NK-92 treated with Interleukin-12 subunit alpha and Interleukin-12 subunit beta, amount 100 ng/mL, for 24 hours (cell line): ENCODE measurements at places on chromosomes 7 and 10.

DNA sequence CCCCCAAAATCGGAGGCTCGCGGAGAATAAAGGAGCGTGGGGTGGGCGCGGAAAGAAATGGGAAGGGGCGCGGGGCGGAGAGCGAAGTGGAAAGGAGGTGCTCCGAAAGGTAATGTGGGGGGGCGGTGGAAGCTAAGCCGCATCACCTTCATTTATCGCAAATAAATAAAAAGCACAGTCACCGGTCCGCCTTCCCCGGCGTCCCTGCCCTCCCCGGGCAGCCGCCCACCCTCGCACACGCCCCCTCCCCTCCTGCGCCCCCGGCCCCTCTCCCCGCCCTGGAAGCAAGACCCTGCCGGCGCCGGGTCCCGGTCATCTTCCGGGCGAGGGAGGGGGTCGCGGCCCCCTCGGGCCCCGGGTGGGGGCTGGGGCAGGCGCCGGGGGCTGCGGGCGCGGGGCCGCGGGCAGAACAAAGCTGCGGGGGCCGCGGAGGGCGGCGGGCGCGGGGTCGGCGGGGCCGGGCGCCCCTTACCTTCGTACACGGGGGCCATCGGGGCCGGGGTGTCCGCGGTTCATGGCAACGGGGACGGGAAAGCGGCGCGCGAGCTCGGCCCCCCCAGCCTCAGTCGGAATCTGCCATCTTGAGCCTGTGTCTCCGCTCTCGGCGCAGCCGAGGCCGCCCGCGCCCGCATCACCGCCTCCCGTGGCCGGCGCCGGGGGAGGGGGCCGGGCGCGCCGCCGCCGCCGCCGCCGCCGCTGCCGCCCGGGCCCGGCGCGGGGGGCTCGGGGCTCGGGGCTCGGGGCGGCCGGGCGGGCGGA is 486 bp downstream of the HIPK2 start:
- DNase-seq: no peak

DNA sequence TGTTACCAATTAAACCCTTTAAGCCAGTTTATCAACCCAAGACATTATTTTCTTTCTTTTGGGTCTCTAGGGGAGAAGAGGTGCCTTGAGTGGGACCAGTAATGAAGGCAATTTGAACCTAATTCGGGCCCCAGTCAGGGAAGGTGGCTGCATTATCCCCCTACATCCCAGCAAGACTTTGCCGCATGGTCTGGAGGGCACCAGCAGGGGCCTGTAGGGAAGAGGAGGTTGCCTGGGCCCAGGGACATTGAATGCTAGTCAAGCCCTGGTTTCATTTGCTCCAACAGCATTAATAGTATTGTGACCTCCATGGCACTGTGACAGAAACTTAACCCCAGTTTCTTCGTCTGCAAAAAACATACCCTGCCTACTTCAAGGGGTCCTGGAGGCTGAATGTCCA is 108.8 kb downstream of the CUX1 start:
- DNase-seq: no peak

DNA sequence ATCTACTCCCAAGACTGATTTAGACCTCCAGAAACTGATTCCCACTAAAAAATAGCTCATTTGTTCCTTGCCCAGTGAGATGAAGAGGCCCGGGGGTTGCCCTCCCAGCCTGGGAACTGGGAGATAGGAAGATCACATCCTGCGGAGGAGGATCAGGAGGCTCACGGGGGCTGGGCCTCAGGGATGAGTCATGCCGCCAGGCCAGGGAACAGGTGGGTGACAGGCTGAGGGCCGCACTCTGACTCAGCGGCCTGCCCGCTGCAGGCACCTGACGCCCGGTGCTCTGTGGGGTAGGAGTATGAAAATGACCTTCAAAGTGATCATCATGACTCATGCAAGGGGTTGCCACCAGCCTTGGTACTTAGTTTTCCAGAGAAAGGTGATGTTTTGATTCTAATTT is 104.5 kb upstream of the ZPBP start:
- DNase-seq: no peak

DNA sequence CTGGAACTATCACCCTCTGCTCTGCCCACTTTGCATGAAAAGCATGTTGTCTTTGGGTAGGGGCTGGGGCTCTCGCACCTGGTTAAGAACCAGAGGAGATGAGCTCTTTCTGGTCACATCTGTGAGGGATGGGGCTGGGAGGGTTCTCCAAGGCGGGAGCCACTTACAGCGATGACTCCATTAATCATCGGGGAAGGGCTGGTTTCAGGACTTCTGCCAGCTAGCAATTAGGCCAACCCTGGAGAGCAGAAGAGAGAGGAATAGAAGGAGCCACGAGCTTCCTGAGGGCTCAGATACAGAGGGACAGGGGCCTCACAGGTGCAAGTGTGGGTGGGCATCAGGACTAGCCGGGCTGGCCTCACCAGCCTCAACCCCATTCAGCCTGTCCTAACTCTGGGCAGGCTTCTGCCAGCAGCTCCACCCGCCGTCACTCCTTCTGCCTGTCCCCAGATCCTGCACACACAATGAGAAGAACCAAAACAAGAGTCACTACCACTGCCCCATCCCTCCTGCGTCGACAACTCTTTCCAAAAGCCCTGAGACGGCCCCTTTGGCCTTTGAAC is 8.4 kb downstream of the AQP1 start:
- no peak for DNase-seq

DNA sequence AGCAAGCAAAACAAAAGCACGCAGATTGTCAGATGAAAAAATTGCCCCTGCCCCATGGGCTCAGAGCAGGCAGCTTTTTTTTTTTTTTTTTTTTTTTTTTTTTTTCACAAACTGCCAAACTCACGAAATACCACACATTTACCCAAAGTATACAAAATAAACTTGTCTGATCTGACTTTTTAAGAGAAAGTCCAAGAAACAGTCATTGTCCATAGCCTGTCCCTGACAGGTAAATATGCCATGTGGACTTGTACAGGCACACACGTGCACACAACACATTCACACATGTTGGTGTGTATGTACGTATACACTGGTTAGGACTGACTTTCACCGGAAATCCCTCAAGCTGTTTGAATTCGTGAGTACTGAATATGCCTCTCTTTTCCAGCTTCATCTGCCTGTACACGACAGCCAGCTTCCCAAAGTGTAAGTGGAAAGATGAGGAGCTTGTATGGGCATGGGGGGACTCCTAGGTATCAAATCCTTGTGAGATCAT is 929 bp upstream of the HGF start:
- no peak for DNase-seq

GRCh38 chr10:52649511-52649910 is 123.1 kb downstream of the MBL2 start:
- DNase-seq: no peak

GRCh38 chr10:32326119-32326518 is 20.8 kb downstream of the EPC1 start:
- no peak for DNase-seq

DNA sequence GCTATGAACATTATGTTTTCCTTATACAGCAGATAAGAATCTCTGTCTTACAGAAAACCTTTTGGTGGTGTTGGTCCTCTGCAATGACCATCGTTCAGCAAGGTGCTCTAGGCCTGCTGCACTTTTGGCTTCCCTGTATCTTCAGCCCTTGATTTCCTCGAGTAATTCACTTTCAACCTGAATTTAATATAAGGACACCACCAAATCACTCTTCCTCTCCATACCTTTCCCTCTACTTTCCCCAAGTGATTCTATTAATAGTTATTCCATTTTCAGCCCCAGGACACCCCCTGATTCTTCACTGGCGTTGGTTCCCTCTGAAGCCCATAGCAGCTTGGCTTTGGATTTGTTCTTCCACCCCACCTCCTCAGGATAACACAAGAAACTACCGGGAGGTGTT is 72.2 kb downstream of the EZH2 start:
- no peak for DNase-seq

GRCh38 chr10:35019041-35020024 is 70.8 kb downstream of the CUL2 start:
- no peak for DNase-seq

DNA sequence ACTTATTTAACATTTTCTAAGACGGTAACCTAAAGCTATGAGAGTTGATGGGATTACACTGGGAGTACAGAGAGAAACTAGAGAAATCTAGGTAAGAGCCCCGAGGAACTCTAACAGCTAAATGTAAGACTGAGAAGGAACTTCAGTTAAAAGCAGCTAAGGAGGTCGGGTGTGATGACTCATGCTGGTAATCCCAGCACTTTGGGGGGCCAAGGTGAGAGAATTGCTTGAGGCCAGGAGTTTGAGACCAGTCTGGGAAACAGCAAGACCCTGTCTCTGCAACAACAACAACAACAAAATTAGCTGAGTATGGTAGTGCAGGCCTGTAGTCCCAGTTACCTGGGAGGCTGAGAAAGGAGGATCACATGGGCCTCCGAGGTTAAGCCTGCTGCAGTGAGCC is 24.0 kb downstream of the FRA10AC1 start:
- no peak for DNase-seq

DNA sequence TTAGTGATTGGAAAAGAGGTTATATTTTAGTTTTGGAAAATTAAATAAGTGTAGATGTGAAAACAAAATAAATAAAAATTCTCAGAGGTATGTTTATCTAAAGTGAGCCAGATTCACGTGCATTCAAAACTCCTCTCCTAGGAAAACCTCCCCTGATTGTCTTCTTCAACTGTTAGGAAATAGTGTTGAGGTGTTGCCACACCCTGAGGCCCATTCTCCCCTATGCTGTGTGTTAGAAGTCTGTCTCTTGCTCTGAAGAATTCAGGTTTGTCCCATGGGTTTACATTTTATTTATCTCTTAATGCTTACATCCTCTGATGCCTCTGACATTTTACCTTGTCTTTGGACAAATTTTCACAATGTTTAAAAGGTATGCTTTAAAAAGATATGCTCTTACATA is 40.3 kb downstream of the PTPRE start:
- no peak for DNase-seq

DNA sequence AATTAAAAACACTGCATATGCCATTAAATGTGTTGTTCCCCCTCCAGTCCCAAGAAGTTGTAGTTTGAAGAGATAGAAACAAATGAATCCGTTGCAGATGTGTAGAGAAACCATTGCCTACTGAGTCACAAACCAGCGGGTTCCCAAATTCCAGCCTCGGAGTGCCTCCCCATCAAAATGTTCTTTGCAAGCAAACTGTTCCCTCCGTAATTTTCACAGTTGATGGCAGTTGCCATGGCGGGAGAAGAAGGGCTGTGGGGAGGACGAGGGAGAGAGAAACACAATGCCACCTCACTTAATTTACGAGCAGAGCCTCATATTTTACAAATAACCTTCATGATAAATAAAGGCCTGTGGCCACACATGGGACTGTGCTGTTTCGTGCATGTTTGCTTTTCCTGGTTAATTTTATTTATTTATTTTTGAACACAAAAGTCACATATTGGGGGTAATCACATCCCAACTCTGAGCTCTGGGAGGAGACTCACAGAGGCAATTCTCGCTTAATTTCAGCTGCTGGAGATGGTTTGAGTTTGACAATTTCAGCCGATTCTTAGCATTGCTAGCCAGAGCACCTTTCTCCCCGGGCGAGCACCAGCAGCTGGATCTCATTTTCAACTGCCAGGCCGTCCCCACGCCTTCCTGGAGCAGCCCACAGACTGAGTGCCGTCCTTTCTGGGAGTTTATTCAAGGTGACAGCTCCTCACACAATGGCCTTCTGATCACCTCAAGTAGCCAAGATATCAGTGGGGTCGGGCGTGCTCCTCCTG is 1084.2 kb downstream of the KCNMA1 start:
- no peak for DNase-seq

DNA sequence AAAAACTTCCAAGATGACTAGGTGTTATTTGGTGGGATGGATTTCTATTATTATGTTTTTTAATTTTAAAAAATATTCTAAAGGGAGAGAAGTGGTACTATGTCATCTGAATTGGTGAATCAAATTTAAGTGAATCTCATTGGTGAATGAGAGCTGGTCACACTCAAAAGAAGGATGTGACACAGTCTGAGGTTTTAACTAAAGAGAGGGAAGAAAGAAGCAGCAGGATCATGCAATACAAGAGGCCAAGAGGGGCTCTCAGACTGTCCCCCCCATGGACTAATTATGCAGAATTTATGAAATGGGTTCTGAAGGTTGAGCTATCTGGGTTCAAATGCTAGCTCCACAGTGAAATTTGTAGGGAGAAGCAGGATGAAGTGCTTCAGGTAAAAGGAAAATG is 16.2 kb downstream of the MACC1 start:
- DNase-seq: no peak

- no peak for DNase-seq
Observed at GRCh38 chr7:49579408-49579807, 194.0 kb upstream of the VWC2 start.

GRCh38 chr10:85284778-85285770 is 956.7 kb downstream of the CCSER2 start:
- DNase-seq: no peak

DNA sequence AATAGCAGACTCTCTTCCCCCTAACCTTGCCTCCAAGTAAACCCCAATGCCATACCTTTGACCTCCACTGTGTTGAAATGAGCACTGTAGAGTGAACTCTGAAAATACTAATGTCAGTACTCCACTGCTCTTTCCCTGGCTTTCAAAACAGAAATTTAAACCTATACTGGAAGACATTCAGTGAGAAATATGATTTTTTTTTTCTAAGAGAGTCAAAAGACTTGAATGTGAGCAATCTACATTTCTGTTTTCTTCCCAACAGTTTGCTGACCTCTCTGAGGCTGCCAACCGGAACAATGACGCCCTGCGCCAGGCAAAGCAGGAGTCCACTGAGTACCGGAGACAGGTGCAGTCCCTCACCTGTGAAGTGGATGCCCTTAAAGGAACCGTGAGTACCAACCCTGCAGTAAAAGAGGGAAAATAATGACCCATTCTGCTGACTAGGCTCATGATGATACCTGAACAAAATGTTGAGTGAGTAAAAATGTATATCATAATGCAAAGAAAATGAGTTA is 6.4 kb downstream of the VIM start:
- no peak for DNase-seq

- no peak for DNase-seq
Observed at GRCh38 chr7:88985295-88985694, 189.8 kb upstream of the TEX47 start.

- no peak for DNase-seq
Observed at GRCh38 chr10:73088304-73088703, 8.4 kb downstream of the P4HA1 start.

DNA sequence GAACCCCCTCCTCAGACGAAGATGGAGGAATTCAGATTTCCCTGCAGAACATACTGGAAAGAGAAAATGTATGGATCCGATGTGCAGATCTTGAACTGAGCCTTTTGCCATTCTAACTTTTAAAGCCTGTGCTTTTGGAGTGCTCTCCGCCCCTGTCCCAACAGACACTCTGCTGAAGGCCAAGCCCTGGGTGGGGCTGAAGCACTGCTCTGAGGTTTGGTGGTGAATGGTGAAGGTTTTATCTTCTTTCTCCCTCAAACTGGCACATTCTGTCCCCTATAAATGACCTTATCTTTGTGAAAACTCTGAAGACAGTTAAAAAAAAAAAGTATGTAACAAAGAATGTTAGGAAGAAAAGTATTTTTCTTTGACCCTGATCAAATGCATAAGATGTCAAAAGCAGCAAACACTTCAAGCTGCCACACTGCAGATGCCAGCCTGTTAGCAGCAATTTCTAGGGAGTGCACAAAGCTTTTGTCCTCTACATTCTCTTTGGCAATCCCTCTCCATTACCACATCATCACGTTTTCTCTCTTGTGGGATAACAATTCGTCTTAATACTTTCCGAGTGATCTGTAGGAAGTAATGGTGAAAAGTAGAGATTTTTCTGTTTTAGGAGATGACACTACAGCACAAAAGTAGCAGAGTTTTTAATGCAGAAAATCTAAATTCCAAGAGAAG is 137.3 kb upstream of the CCDC6 start:
- DNase-seq: no peak
